Gastroesophageal sphincter (tissue), 4 donors: ENCODE measurements at places on chromosomes 1 and 21. TPM values are rescaled to one million over a fixed set of nuclear protein-coding genes. Genes with fewer than 3 reads are reported as not detected.

Gene KCNJ6
- not detected for total RNA-seq

Gene SERPINC1
- not detected for total RNA-seq

- ATAC-seq, result no peak
Observed at GRCh38 chr21:44253832-44254710, 7.6 kb downstream of the DNMT3L start.

DNA sequence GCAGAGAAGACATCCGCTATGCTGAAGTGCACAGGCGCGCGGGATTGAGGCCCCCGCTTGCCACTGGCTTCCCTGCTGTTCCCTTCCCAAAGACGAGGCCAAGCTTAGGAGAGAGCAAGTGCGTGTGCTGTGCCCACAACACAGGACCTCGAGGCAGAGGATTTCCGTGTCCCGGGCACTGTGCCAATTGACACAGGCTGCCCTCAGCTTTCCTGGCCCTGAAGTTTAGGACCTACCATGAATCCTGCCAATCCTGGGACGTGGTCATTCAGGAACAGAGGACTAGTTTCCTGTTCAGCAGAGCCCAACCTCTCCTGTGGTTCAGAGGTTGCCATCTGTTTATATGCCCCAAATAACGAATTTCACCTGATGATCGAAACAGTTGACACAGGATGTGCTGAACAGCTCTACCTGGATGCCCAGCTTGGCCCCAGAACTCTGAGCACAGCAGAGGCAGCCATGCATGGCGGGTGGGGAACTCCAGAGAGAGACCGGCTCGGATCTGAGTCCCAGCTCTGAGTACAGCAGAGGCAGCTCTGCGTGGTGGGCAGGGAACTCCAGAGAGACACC, 22.0 kb downstream of the SLC37A1 start:
- no peak for ATAC-seq

DNA sequence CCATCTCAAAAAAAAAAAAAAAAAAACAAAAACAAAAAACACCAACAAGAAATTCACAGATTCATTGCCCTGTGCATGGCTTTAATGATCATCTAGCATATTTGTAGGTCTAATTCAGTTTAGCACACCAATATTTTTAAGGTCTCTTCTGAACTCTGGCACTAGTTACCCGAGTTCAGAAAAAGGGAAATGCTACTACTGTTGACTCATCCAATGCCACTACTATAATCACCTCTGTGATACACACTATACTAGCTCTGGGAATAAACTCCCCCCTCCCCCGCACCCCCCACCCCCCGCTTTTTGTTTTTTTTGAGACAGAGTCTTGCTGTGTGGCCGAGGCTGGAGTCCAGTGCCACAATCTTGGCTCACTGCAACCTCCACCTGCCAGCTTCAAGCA, 55.6 kb downstream of the FBXO42 start:
- no peak for ATAC-seq

DNA sequence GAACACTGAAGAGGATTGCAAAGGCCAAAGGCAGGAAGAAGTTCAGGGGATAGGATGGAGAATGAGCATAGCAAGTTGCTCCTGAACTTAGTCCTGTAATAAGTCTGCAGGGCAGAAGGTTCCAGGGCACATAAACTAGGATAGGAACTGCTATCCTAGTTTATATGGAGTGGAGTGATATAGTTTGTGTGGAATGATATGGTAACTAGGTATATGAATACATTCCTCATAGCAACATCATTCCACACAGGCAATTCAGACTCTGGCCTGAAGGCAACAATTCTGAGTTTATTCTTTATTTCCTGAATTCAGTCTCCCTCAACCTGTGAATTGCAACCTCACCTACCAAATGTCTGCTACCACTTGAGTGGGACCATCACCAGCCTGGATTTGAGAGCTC, 154.9 kb upstream of the GREM2 start:
- no peak for ATAC-seq

DNA sequence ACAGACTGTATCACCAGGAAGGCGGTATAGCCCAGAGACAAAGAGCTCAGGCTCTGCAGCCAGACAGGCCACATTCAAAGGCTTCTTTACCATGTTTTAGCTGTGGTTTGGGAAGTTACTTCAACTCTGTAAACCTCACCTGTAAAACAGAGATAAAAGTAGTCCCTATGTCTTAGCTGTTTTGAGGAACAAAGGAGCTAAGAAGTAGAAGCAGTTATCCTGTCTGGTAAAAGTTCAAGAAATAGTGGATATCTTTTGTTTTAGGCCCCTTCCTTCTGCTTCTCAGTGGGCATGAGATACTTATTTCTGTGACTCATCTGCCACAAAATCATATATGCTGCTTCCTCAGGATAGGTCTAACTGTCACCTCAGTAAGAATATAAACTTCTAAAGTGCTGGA, 6.5 kb downstream of the CD34 start:
- ATAC-seq, result no peak

GRCh38 chr1:93980320-93981273, 71.4 kb upstream of the GCLM start:
- ATAC-seq, result no peak

DNA sequence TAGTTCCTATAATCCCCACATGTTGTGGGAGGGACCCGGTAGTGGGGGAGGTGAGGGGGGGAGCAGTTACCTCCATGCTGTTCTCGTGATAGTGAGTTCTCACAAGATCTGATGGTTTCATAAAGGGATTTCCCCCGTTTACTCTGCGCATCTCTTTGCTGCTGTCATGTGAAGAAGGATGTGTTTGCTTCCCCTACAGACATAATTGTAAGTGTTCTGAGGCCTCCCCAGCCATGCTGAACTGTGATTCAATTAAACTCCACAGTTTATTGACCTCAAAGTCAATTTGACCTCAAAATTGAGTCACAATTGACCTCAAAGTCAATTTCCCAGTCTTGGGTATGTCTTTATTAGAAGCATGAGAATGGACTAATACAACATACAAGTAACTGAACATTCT, 19.7 kb downstream of the DPH5 start:
- ATAC-seq, result no peak

Gene ALDH4A1
- 21.5 TPM for total RNA-seq

Gene ZNF683
- total RNA-seq, result 0.62 TPM

Gene GNPAT
- 74.5 TPM for total RNA-seq

DNA sequence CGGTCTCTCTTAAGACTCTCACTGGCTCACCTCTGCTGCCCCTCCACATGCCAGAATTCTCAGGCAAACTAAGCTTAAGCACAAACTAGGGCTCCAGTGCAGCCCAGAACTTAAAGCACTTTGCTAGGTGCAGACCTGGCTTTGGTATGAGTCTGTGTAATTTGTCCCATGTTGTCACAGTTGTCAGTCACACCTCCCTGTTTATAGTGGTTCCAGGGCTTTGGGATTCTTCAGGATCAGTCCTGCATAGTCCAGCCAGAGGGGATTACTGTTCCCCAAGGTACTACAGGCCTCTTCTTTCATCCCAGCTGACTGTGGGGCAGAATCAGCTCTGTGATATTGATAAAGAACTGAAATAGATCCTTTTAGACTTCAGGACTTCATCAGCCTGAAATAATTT, 105.0 kb upstream of the UBE2U start:
- ATAC-seq, result no peak

Gene CHML
- 10.2 TPM for total RNA-seq

DNA sequence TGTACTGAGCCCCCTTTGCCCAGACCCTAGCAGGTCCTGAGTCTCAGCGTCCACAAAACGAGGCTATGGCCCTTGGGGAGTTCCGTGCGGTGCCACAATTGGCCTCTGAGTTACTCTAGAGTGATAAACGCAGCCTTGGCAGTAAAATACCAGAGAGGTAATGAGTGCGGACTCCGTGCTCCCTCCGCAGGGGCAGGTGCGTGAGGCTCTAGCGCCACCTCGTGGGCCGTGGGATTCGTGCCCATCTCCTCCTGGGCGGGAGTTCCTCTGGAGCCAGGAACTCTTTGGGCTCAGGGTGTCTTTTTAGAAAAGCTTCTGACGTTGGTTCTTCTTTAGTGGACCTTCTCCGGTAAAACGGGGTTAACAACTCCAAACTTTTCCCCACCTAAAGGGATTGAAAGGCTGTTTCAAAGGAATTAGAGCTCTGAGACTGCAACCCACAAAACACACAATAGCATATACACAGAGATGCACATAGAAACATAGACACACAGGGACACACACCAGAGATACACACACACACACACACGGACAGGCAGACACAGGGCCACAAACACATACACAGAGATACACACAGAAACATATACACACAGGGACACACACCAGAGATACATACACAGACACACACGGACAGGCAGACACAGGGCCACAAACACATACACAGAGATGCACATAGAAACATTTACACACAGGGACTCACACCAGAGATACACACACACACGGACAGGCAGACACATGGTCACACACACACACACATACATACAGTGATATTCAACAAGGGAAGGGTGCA, 99.4 kb downstream of the KCNJ15 start:
- peak; percentile 71 for ATAC-seq

DNA sequence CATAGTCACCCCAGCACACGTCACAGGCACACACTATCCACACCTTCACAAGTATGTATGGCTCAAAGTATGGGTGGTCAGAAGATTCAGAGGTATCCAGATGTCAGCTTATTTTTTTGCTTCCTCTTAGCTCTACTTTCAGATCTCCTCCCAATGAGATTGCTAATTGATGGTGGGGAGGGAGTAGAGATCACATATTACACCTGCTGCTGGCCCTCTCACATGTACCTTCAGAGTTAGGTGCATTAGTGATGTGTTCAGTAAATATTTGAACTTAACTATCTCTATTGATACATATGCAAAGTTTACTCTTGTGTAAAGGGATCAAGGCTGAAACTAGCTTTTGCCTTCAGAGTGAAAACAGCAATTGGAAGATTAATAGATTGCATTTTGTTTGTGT, 262.6 kb downstream of the PCP4 start:
- no peak for ATAC-seq

GRCh38 chr1:7437608-7438395, 333.3 kb upstream of the VAMP3 start:
- no peak for ATAC-seq

GRCh38 chr1:231420299-231420958, 1.7 kb downstream of the EGLN1 start:
- ATAC-seq, result no peak

GRCh38 chr1:78032996-78033796, 12.6 kb upstream of the GIPC2 start:
- ATAC-seq, result no peak

DNA sequence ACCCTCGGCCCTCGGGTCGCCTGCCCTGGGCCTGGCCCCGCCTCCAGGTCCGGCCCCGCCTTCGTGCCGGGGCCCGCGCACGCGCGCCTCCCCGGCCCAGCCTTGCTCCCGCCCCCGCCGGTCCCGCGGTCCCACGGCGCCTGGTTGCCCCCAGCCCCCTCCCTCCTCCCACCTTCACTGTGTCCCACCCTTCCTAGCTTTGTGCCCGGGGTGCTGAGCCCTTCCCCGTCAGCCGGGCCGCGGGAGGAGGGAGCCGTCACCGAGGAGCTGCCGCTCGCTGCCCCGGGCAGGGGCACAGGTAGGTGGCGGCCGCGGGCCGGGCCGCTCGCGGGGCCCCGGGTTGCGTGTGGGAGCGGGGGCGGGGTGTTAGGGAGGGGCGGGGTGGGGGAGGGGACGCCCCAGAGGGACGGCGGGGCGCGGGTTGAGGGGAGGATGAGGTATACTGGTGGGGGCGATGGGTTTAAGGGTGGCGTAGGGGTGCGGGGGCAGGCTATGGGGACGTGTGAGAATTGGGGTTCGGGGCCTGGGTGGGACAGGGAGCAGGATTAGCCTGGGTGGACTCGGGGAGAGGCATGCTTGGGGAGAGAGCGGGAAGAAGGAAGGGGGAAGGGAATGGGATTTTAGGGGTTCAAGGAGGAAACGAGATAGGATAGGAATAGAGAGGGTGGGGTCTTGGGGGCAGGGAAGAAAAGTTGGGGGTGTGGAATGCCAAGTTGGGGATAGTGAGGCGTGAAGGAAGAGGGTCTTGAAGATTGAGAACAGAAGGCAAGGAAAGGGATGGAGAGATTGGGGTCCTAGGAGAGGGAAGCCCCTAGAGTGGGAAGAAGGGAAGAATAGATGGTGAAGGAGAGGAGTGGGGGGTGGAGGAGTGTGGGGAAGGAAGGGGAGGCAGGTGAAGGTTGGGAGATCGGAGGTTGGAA, at the start of gene LRRC42:
LRRC42 (plus strand) TSS at position 99 of the 920 bp plus-strand sequence. CDS start 5,650 bp downstream, outside the sequence.
- ATAC-seq, result peak; percentile 90

GRCh38 chr1:29259802-29260441, 23.6 kb downstream of the PTPRU start:
- ATAC-seq, result peak; percentile 78

Gene SLC35E2B
- total RNA-seq, result 41.6 TPM

- ATAC-seq, result no peak
Observed at GRCh38 chr1:24898152-24898908, 31.7 kb downstream of the RUNX3 start.

GRCh38 chr1:63821091-63822005, 47.5 kb downstream of the ROR1 start:
- peak; percentile 68 for ATAC-seq

DNA sequence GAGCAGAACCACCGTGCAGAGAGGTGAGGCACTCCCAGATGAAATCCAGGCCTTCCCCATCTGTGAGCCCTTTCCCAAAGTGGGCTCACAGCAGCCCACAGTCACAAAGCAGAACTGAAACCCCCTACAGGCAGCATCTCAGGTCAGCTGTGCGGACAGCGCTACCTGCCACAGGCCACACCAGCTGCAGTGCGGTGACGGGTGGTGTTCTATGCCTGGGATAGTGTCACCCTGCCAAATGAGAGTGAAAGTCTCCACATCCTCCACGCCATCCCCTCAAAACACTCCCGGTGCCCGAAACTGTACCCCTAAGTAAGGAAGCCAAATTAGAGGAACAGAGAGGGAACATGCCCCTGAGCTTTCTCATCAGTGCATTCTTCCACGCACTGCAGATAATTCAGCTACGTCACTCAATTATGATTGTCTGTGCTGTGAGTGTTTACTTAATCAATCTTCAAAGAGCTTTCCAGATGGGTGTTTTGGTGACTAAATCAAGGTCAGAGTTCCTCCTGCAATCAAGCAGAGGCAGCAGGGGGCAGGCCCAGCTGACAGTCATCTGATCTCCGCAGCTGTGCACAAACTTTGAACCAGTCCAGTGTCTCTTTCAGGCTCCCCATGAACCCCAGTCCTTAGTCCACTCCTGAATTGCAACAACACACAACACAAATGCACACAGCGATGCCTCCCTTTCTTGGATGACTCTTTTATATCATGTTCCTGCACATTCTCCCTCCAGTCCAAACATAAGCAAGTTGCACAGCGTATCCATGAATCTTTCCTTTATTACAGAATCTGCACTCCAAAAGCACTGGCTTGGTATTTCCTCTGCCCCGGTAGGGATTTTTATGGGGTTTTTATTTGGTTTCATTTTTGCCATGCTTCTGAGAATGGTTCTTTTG, 150.0 kb downstream of the TOMM20 start:
- peak; percentile 19 for ATAC-seq

- no peak for ATAC-seq
Observed at GRCh38 chr1:29453502-29454240, 217.3 kb downstream of the PTPRU start.
